Activated naive CD8-positive, alpha-beta T cell treated with anti-CD3 and anti-CD28 coated beads for 36 hours (primary cell): ENCODE measurements at places on chromosomes 12 and 14.

- DNase-seq = no peak
These were observed 32.0 kb upstream of the SIX1 start for GRCh38 chr14:60681271-60681670.

DNA sequence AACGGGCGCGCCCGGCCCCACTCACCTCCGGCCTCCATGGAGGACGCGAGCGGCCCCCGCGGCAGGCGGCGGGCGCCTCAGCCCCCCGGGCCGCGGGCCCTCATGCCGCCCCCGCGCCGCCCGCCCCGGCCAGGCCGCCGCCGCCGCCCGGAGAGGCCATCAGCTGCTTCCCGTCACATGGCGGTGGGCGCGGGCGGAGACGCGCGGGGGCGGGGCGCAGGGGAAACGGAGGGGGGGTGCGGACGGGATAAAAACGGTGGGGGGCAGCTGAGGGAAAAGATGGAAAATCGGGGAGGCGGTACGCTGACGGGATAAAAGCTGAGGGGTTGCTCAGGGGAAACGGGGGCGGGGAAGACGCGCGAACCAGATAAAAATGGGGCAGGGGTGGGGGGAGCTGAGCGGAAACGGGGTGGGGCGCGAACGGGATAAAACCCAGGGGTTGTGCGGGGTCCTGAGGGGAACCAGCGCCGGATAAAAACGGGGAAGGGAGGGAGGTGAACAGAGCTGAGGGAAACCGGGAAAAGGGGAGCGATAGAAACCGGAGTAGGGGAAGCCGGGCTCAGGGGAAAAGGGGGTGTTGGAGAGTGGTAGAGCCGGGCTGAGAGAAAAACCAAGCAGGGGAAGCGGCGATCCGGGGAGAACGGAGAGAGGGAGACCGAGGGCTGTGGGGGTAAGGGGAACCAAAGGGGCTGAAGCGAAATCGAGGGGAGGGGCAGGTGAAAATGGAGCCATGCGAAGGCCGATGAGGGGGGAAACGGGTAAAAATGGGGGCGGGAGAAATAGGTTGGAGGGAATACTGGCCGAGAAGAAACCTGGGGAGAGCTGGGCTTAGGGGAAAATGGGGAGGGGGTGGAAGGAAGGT, at the start of gene WSB2:
Gene WSB2 (minus strand): TSS at position 169 of the 862 bp plus-strand sequence. CDS start 131 bp downstream, at position 38.
- peak; percentile 63 for DNase-seq

DNA sequence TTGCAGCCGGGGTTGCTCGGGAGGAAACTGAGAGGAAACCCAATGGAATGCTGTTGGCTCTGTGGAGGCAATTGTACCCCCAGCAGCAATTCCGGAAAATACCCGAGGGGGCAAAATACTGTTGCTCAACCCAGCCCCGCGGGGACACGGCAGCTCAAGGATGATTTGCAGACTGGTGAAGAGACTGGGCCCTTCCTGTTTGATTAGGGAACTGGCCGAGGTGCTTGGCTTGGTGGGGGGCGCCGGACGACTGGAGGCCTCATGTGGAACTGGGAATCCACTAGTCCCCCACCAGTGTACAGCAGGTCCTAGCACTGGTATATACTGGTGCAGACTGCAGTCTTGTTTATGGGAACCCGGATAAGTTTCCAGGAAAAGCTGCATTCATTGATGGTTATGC, 10.3 kb upstream of the RNASE12 start:
- no peak for DNase-seq

DNA sequence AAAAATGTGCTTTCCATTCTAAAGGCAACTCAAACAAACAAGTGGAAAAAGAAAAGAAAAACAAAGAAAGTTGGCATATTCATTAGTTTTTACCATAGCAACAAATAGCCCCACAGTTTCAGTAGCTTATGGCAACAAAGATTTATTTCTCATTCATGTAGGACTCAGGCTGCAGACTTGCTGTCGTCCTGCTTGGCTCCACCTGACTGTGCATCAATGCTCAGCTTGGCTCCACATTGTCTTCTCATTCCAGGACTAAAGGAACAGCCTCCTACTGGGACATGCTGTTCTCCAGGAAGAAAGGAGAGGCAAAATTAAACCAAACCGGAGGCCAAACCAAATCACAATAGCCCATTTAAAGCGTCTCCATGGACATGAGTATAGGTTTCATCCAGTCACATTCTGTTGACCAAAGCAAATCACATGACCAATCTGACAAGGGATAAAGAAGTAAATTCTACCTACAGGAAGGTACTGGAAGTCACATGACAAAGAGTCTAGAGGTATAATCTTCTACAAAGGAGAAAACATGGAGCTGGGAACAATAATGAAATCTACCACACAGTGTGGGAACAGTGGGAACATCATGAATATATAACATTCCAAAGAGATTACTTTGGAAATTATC, 222.5 kb downstream of the PIK3C2G start:
- DNase-seq = no peak

DNA sequence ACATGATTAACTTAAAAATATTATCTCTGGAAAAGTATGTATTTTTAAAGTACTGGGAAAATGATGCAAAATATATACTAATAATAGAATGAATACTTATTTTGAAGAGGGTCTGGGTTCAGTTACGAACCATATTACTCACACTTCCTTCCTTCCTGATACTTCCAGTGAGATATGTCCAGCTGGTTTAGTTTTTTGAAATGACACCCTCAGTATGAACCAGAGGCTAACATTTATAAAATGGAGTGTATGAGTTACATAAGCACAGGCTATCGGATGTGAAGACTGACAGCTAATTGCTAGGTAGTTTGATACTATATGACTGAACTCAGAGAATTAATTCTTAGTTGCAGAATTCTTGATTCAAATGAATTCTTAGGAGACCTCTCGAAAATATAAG, 122.9 kb downstream of the OTOGL start:
- DNase-seq = no peak

DNA sequence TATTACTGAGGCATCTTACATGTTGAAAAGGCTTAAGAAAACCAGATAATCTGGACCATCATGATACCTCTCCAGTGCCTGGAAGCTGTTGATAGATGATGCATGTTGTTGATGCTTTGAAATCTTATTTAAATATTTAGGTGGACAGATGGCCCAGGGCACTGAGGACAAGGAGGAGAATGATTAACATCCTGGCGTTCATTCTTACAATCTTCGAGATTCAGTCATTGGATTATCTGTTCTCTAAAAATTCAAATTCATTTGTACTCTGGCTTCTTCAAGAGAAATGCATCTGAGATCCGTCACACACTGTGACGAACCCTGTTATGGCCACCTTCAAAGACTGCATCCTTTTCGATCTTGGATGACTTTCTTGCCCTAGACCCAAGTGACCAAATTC, 121.3 kb upstream of the IGF1 start:
- DNase-seq = no peak

GRCh38 chr12:110591451-110592051, 8.4 kb upstream of the PPTC7 start:
- no peak for DNase-seq

GRCh38 chr12:64621257-64621942, 11.1 kb downstream of the RASSF3 start:
- no peak for DNase-seq

DNA sequence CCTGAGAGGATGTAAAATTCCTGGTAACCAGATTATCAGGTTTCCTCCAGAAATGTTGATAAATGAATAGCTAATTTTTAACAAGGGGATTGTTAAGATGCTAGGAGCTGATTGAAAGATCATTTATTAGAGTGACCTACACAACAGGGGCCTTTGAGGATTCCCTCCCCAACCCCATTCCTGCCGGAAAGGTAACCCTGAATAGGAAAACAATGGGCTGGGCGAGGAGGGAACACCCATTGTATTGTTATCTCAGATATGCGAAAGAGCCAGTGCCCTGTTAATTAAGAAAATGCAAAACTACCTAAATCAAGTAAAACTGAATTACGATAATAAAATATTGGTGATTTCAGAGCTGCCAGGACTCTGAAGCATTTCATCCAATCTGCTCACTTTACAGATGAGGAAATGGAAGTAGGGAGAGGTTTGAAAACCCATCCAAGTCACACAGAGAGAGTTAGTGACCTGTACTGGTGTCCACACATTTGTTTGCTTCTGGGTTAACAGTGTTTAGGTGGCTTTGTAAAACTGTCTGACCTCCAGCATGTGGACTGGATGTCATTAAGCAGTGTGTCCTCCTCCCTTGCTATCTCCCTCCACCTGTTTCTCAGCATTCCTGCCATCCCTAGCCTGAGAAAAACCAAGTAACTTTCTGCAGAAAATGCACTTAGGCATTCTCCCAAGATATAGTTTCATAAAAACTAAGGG, 214.8 kb downstream of the TTC6 start:
- DNase-seq = no peak

DNA sequence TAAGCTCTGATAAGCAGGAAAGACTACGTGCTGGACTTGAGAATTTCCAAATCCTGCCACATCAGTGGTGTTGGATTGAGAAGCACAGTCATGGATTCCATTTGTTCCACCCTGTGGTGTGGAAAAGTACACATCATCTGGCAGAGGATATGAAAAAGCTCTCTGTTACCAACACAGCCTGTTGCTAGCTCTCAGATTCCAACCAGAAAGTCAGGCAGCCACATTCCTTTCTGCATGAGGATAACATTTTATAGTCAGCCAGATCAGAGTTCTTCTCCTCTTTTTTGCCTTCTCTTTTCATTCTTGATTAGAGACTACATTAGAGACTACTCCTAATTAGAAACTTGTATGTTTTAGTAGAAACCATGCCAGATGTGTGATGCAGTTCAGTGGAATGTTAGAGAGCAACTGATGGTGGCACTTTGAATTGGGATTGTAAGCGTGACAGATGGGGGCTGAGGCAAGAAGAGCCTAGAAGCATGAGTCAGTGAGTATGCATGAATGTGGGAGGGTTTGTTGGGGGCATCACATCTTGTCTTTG, 61.2 kb upstream of the STXBP6 start:
- DNase-seq = no peak

DNA sequence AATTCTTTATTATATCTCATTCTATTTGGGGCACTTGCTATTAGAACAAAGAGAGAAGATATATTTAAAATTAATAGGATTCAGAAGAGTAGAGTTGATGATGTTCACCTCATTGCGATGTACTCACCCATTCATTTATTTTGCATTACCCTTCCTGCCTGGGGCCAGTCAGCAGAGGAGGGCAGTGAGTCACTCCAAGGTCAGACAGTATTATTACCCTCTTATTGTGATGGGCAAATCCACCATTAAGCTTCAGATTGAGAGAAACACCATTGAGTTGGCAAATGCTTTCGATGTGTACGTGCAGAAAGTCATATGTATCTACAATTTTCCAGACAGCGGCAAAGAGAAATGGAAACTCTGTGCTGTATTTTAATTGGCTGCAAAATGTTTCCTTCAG, 134.2 kb downstream of the BICD1 start:
- no peak for DNase-seq

- peak; percentile 75 for DNase-seq
These were observed 5.5 kb downstream of the ITGA5 start for GRCh38 chr12:54413284-54414190.

DNA sequence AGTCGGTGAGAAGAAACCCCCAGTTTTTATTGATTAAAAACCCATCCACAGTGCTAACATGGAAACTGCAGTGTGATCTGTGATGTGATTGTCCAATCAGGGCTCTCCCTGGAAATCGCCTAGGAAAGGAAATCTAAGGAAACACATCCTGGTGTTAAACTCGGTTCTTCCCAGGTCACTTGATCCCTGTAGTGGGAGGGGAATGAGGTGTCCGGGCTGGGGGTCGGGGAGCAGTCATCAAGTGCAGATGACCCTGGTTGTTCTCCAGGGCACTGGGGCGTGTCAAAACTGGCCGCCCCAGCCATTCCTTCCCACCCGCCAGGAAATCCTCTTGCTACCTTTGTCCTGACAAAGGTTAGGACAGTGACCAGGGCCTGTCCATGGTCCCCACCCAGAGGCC, 20.8 kb downstream of the RAB35 start:
- no peak for DNase-seq

- no peak for DNase-seq
These were observed 58.1 kb upstream of the PCED1B start for GRCh38 chr12:47021298-47021697.

- no peak for DNase-seq
These were observed 73.0 kb upstream of the ATF1 start for GRCh38 chr12:50690925-50691324.

- no peak for DNase-seq
These were observed 107.3 kb upstream of the CCDC196 start for GRCh38 chr14:66378712-66379505.

DNA sequence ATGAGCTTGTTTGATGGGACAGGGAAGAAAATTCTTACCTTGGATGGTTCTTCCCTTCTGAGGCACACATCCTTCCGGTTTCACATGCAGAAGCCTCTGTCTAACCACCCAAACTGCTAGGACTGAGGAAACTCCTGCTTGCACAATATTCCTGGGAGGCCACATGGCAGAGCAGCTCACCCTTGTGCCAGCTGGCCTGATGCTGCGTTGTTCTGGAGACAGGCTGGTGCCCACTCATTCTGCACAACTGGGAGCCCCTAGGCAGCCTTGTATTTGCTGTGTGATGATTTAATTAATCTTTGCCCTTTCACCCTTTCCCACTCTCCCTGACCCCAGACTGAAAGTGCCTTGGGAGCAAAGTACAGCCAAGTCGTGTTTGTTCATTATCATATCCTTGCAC, 130.8 kb downstream of the RTN1 start:
- DNase-seq = no peak

DNA sequence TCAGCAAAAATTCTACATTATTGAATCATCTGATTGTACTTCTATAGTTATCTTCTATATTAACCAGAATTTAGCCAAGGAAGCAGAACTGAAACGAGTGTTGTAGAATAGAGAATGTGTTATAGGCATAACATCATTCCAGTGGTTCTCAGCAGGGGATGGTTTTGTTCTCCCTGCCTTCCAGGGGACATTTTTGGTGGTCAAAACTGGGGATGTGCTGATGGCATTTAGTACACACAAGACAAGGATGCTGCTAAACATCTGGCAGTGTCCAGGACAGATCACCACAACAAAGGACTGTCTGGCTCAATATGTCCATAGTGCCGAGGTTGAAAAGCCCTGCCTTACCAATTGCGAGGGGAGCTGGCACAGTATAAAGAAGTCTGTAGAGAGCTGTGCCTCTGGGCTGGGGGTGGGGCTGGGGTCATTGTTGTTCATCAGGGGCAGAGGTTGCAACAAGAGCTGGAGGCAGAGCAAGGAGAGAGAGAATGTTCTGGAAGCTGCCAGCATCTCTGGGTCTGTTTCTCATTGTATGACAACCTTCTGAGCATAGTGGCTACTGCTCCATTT, 1472.8 kb downstream of the AACS start:
- DNase-seq = no peak

DNA sequence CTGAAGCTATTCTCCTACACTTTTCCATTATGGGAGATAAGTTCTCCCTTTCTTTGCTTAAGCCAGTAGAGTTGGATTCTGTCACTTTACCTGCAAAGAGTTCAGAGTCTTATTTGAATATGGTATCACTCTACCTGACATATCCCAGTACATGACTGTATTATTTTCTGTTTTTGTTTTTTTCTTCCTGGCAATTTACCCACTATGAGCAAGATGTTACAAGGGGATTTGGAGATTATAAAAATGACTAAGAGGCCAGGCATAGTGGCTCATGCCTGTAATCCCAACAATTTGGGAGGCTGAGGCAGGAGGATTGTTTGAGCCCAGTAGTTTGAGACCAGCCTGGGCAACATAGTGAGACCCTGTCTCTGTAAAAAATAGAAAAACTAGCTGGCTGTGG, 46.4 kb upstream of the CHST11 start:
- no peak for DNase-seq

- DNase-seq = peak; percentile 5
These were observed 678.2 kb downstream of the NRXN3 start for GRCh38 chr14:78848234-78848820.
